ENCODE measurements at places on chromosomes 2 and 18.

GRCh38 chr2:236755278-236755840 is 185.7 kb downstream of the ACKR3 start:
- no peak for DNase-seq

DNA sequence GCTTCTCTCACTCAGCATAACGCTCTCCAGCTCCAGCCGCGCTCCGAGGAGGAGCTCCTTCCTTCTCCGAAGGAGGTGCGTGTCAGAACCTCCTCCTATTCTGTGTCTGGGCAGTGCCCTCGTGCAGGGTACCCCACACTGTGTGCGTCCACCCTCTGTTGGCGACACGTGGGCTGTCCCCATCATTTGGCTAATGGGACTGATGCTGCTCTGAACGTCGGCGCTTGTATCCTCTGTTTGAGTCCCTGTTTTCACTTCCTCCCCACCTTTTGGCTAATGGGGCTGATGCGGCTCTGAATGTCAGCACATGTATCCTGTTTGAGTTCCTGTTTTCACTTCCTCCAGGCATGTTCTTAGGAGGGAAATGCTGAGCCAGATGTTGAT is 22.2 kb downstream of the KCNG2 start:
- peak; percentile 98 for DNase-seq

- no peak for DNase-seq
These were observed 822 bp downstream of the PSMG2 start for GRCh38 chr18:12703664-12704063.

GRCh38 chr2:10265329-10266132 is 37.2 kb upstream of the HPCAL1 start:
- DNase-seq: no peak

- DNase-seq: no peak
These were observed 29.7 kb downstream of the C2orf42 start for GRCh38 chr2:70161069-70161534.

DNA sequence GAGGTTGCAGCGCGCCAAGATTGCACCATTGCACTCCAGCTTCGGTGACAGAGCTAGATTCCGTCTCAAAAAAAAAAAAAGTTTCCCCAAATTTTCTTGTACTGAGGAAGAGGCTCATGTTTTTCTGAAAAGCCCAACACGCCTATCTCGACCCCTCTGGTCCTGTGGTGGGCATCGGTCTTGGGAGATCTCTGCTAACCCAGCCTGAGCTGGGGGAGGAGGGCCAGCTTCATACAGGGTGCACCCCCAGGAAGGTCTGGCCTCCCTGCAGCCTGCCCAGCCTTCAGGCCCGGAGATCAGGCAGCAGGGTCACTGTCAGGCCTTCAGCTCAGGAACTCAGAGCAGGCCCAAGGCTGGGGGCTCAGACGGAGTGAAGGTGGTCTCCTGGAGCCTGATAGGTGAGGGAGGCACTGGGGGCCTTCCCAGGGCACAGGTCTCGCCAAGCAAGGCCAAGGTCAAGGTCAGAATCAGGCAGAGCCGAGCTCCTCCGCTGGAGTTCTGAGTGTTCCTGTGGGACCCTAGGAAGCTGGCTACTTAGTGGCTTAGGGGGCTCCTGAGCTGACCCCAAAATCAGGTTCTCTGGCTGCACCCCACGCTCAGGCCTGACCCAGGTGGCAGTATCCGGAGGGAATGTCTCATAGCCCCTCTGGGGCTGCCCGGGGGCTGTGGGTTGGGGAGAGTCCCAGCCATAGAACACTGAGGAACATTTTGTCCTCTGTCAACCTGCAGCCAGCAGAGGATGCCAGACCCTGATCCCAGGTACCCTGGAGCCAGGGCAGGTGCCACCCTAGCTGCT is 37.9 kb upstream of the SMAD7 start:
- no peak for DNase-seq

GRCh38 chr2:24861500-24861899 is 58.5 kb downstream of the ADCY3 start:
- DNase-seq: no peak

All from MV-4-11 (cell line).